ENCODE measurements at places on chromosomes 12 and 14. TPM values are rescaled to one million over a fixed set of nuclear protein-coding genes. Genes with fewer than 3 reads are reported as not detected.
A peak's percentile ranks its signal among the peaks of the same experiment; 100 is the strongest.

The CCDC175 gene
- 0.22 TPM for total RNA-seq

The GPX2 gene
- not detected for total RNA-seq

The TCTN1 gene
- total RNA-seq = 1.6 TPM

The PXMP2 gene
- total RNA-seq = 3.5 TPM

The PARP11 gene
- 16.1 TPM for total RNA-seq

The C1QL4 gene
- not detected for total RNA-seq

The PIANP gene
- not detected for total RNA-seq

The TBX3 gene
- not detected for total RNA-seq

DNA sequence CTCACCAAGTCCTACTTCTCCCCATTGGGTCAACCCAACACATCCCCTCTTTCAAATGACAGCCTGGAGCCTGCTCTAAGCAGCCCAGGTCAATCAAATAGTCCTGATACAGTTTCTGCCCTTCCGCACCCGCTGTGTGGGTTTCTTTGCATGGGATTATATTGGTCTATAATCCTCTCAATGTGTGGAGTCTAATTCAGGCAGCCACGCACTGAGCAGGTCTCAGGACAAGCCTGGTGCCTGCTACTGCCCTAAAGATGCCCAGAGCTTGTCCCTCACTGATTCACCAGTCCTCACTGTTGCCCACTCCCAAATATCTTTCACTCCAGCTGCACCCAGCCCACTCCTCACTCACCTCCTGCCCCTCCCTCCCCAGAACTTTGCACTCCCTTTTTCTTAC lies 16.4 kb downstream of the ACTN1 start:
- no peak for DNase-seq

- DNase-seq = no peak
Measured at GRCh38 chr12:2681450-2682205, 113.1 kb upstream of the FKBP4 start.

- DNase-seq = peak; percentile 3
Measured at GRCh38 chr14:59483363-59483762, 845 bp downstream of the L3HYPDH start.

- peak; percentile 73 for DNase-seq
Measured at GRCh38 chr12:56028511-56029165, 7.8 kb downstream of the IKZF4 start.

- DNase-seq = no peak
Measured at GRCh38 chr12:123923927-123924326, 48.7 kb downstream of the CCDC92 start.

- DNase-seq = no peak
Measured at GRCh38 chr14:104938436-104938835, 13.8 kb downstream of the PLD4 start.

- no peak for DNase-seq
Measured at GRCh38 chr12:110109037-110109836, 14.9 kb upstream of the IFT81 start.

DNA sequence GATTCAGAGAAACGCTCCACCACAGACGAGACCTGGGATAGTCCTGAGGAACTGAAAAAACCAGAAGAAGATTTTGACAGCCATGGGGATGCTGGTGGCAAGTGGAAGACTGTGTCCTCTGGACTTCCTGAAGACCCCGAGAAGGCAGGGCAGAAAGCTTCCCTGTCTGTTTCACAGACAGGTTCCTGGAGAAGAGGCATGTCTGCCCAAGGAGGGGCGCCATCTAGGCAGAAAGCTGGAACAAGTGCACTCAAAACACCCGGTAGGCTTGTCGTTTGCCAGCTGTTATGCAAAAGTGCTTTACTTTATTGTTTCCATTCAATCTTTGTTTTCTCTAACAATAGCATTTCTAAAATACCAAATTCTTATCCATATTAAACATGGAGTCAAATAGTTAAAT lies 287.3 kb downstream of the NAV3 start:
- DNase-seq = no peak

DNA sequence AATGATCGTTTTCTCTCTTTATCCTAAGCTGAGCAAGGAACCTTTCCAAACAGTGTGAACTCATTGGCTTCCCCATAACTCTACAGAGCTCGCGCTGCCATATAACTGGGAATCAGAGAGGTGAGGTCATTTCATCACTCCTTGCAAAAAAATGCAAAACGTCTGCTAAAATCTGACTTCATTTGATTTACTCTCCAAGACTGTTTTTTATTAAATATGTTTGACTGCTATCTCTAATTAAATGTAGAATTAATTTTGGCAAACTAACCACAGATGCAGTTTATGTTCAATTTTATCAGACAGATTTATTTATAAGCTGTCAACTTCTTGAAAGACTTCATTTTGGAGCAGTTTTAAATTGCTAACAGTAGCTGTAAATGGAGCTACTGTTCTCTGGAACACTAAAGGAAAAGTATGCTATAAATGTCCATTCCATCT lies 131.6 kb upstream of the SOX5 start:
- no peak for DNase-seq

GRCh38 chr12:109762071-109762672 lies 48.5 kb downstream of the FAM222A start:
- no peak for DNase-seq

DNA sequence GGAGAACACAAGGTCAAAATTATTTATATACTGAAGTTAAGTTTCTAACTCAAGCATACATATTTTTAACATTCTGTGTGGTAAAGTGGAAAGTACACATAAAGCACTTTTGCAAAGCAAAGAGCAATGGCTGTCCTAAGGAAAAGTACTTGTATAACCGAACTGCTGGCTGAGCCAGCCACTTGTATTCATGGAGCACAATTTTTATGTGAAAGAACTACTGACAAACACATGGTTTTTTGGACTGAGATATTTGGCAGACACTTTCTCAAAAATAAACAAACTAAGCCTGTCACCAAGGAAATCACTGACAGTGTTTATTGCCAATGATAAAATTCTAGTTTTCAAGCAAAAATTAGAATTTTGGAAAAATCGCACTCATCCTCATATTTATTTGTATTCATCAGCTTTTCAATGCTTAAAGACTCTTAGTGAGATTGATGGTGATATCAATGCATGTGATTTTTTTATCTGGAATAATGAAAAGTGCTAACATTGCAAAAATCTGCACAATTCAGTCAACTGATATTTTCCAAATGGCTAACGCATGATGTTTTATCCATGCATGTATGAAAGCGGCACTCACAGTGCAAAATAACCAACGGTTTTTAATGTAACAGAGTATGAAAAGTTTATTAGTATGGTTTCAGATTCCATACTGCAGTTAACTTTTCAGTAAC lies 125.3 kb downstream of the IPO8 start:
- no peak for DNase-seq

DNA sequence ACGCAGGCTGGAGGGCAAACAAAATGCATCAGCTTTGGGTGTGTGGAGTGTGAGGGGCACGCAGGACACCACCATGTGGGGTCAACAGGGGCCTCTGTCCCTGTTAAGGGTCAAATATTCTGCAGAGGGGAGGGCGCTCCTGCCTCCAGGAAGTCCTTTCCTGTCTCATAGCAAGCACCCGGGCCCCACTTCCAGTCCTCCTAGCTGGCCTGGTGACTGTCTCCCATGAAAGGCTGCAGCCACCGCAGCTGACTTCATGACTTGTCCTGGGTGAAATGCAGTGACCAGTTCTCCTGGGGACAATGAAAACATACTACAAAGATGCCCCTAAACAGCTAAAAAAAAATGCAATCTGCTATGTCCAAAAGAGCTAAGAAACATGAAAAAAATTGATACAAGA lies 53.6 kb downstream of the LGMN start:
- DNase-seq = no peak

- DNase-seq = no peak
Measured at GRCh38 chr12:47378222-47378582, 298.4 kb upstream of the AMIGO2 start.

DNA sequence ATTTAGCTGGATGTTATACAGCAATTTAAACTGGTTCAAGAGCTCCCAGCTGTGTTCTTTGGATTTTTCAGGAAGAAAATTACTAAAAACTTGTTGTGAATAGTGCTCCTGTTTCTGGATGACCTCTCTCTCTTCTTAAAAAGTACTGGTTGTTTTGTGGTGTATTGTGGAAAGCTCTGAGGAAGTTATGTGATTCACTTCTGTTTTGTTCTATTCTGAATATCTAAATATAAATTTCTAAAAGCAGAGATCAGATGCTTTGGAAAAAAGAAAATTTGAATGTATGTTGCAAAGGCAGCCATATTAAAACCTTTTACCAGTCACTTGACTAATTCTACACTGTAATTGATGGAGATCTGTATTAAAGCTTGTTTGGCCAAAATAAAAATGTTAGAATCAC lies 3.4 kb upstream of the C3AR1 start:
- no peak for DNase-seq

GRCh38 chr12:27226407-27226929 lies 17.6 kb upstream of the STK38L start:
- DNase-seq = no peak

DNA sequence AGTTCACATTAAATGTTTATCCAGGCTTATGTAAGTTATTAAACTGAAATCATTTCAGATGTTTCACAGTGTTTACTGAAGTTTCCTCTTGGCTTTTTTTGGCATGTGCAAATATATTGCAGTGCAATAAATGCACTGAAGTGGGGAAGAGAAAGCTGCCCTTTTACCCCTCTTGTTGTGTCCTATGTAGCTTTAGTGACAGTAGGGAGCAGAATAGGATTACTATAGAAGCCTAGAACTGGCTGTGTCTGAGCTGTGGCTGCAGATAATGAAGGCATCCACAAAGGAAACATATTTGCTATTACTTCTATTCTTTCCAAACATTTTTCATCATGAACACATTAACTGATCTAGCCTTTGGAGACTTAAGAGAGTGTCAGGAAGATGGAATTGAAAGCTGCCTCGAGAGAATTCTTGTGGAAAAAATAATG lies 24.1 kb upstream of the CNTN1 start:
- no peak for DNase-seq

All from CD4-positive, CD25-positive, alpha-beta regulatory T cell (primary cell).